NCI-H1930 (cell line): ENCODE measurements at places on chromosomes 7 and 10.

DNA sequence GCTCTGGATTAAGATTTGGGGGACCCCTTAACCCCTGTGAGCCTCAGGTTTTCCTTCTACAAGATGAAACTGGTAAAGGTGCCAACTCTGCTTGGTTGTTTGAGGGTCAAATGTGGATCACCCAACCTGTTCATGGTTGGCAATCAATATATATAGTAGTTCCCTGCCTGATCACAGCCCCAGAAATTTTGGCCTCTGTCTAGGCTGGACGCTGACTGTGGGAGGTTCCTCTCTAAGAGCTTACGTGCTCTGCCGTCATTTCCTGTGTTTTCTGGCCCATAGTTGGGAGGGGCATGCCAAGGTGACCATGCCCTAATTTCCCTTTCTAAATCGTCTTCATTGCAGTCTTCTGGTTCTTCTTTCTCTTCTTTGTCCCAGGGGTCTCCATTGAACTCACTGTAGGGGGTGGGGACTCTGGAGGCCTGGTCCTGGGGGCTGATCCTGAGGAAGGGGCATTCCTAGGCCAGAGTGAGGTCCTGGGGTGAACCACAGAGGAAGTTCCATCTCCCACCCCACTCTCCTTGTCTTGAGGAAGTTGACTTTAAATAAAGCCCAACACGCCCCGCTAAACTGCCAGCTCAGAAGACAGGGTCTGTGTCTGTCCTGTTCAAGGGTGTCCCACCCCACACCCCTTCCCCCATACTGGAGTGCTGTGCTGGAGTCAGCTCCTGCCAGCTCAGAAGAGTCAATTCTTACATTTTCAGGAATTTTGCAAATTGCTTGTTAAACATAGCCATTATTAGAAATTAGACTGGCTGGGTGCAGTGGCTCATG lies 98.9 kb upstream of the SDK1 start:
- DNase-seq = no peak

- no peak for DNase-seq
Observed at GRCh38 chr7:80087771-80088170, 46.9 kb upstream of the GNAI1 start.

DNA sequence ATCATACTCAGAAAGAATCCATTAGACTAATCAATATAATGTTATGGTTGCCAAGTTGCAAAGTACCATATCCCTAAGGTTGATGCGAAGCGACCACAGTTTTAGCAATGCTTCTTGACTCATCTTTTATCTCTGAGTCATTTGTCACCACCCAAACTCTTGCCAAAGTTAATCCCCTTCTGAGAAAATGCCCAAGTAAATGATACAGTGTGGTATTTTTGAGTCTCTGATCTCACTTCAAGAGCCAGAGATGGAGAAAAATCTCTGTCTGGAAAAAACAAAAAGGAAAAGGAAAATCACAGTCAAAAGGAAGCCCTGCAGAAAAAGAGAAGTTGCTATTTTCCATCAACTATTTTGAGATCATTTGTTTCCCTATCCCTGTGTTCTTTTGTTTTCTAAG lies 26.7 kb upstream of the OTUD1 start:
- DNase-seq = no peak

DNA sequence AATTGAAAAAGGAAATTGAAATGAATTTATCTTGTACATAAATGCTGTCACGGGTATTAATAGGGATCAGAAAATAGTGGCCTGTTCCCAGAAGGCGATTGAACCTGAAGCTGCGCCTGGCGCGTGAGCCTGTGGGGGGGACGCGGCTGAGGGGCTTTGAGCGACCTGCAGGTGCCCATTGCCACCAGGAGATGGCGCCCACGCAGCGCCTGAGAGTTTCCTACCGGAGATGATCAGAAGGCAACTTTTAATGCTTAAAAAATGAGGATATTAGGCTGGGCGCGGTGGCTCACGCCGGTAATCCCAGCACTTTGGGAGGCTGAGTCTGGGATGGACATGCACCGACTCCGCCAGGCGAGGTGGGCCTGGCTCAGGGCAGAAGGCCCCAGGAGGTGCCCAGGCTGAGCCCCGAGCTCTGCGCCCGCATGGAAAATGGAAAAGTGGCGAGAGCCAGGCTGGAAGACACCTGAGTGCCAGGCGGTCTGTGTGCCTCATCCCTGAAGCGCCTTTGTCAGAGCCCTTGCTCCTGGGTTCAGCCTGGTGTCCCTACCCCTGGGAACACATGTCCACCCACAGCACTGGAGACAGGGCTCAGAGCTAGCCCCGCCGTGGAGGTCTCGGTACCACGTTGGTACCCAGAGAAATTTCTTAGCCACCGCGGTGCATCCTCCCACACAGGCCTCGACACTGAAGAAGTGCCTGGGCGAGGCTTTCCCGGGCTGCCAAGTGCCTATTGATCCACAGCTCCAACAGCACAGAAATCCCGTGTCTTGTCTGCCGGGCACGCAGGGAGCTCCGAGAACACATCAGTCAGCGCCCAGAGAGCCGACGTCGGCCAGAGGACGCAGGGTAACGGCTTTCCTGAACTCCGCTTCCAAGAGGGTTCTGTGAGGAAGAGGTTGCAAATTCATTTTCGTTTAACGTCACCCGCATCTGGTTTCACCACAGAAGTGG lies 117.4 kb downstream of the INPP5A start:
- peak; percentile 6 for DNase-seq

- no peak for DNase-seq
Observed at GRCh38 chr7:151109094-151110048, 23.1 kb downstream of the AGAP3 start.

DNA sequence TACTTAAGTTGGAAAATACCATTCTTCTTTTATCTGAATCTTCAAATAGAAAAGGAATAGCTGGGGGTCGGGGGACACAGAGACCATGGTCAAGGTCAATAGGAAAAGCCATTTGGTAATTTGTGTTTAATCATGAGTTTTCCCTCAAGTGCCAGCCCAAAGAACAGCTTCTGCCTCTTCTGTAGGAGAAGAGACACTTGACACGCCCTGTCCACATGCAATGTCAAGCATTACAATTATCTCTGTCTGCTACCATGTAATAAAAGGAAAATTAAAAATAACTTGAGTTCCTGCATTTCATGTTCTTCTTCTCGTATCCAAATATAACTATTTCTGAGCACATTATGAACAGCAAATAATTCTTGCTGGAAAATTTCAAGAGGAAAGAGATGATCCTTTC lies 241.7 kb downstream of the IPMK start:
- DNase-seq = no peak

DNA sequence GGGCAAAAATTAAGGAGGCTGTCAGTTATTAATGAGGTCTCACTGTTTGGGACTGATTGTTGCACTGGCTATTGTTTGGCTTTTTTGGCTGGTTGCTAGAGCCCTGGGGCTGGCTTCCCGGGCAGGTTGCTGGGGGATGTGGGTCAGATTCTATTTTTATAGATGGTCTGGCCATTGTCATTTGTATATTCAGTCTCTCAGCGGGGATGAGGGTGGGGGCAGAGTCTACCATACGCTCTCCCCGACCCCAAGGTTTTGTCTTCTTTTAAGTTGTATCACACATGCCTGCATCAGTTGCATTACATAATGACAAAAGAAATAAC lies 84.3 kb upstream of the GRB10 start:
- DNase-seq = no peak
